Posterior cingulate gyrus (tissue), 11 donors: ENCODE measurements at places on chromosomes 2 and 18.
A peak's percentile ranks its signal among the peaks of the same experiment; 100 is the strongest.

GRCh38 chr2:159614534-159615366 lies 1.6 kb downstream of the BAZ2B start:
- DNase-seq, result no peak

- no peak for DNase-seq
Measured at GRCh38 chr2:102387763-102388546, 32.4 kb downstream of the IL18R1 start.

- no peak for DNase-seq
Measured at GRCh38 chr2:111618978-111619902, 264.8 kb downstream of the ANAPC1 start.

GRCh38 chr2:197883354-197884032 lies 79.1 kb downstream of the PLCL1 start:
- DNase-seq, result no peak

- DNase-seq, result no peak
Measured at GRCh38 chr2:239706367-239706766, 305.5 kb upstream of the HDAC4 start.

GRCh38 chr18:3625742-3626091 lies 175.7 kb downstream of the TGIF1 start:
- DNase-seq, result no peak

- peak; percentile 95 for DNase-seq
Measured at GRCh38 chr2:79512442-79513401, at the start of gene CTNNA2. Gene CTNNA2, plus strand, starts transcription at chr2:79513051.

DNA sequence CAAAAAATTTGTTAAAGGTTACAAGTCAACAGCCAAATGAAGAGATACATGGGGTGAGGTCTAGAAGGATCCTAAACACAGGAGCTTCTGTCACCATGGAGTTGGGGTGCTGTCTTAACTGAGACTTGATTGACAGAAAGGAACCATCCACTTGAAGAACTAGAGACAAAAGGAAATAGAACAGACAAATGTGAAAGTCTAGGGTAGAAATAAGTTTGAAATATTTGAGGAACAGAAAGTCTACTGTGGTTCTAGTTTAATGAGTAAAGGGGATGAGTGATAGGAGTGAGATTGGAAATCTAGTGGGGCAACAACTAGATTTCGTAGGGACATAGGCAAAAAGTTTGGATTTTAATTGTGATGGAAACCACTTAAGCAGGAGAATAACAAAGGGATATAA lies 18.7 kb downstream of the RBBP8 start:
- DNase-seq, result no peak

GRCh38 chr2:176935543-176936102 lies 277.0 kb upstream of the HNRNPA3 start:
- no peak for DNase-seq

DNA sequence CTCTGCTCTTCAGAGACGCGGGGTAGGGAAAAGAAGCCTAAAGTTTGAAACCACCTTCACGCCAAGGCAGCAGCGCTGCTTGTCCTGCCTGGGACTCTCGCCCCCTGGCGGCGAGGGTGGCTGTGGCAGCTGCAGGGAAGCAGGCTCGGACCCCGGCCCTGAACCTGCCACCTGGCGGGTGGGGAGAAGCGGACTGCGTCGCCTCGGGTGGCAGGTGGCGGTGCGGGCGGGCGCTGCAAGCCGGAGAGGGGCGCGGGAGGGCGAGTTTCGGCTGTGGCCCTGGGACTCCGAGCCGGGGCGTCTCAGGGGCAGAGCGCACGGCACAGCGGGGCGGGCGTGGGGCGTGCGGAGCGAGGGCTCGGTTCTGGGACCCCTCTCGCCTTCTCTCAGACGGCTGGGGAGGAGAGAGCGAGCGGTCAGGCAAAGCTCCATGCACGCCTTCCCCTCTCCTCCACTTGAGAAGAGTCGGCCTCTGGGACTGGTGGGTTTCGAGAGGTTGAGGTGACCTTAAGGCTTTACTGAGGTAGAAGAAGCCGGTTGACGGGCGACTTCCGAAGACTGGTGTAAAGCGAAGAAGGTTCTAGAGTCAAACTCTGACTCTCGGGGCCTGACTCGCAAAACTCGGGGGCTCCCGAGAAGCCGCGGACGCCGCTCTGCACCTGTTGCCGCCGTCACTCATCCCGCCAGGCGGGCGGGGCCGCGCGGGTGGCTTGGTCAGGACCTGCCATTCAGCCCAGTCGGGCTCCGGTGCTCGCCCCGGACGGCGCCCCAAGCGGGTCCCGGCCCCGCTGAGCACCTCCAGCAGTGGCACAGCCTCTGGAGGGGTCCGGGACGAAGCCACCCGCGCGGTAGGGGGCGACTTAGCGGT lies 1.1 kb upstream of the BOLL start:
- peak; percentile 56 for DNase-seq

DNA sequence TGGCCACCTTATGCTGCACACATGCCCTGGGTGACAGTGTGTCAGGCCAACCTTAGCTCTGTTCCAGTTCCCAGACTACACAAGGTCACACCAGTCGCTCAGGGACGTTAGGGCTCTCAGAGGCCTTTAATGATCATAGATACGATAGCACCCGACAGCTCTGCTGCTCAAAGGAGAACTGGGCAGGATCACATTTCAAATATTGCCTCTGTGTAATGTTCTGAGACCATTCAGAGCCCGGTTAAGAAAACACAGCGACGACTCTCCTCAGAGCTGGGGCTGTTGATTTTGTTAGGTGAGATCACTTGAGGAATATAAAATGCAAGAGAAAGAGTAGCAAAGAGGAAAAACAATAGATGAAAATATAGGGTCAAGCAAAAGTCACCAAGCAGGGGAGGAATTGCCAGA lies 166.6 kb upstream of the TANK start:
- DNase-seq, result no peak
